ENCODE measurements at places on chromosomes 7 and 10.
A peak's percentile ranks its signal among the peaks of the same experiment; 100 is the strongest.

- no peak for DNase-seq
These were observed 31.1 kb downstream of the STAMBPL1 start for GRCh38 chr10:88911116-88911515.

DNA sequence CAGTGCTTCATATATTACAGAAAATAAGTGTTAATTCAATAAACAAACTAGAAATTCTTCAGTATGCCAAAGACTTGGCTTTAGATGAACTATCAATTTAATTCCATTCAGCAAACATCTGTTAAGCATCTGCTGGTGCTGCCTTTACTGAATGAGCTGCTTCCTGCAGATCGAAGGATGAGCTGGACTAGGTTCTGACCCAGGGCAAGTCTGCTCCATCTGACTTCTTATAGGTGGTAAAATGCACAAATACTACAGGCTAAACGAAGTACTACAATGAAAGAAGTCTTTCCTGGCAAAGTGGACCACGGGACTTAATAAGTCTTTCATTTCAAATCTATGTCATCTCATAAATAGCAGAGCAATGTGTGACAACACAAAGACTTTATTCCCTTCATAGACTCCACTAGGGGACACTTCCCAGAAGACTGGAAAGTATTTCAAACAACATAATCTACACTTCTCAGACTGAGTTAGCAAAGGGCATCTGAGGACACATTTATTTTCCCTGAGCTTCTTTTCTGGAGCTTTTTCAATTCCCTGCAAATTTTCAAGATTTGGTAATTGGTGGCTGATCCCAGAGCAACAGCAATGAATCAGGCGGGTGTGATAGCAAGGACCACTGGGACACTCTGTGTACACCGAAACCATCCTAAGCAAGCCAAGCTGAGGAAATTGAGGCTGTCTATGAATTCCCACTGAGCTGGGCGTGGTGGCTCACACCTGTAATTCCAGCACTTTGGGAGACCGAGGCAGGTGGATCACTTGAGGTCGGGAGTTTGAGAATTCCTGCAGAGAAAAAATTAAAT lies 108.9 kb upstream of the FRMD4A start:
- peak; percentile 25 for DNase-seq

DNA sequence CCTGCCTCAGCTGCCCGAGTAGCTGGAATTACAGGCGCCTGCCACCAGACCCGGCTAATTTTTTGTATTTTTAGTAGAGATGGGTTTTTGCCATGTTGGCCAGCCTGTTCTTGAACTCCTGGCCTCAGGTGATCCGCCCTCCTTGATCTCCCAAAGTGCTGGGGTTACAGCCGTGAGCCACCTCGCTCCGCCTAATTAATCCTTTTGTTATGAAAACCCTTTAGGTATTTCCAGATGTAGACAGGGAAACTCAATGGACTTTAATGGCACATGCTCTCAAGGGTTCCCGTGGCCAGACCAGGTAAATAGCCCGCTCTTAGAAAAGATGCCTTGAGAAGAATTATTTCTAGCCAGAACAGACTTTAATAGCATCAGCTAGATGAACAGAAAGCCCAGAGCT lies 19.7 kb upstream of the EXOC4 start:
- DNase-seq, result no peak

DNA sequence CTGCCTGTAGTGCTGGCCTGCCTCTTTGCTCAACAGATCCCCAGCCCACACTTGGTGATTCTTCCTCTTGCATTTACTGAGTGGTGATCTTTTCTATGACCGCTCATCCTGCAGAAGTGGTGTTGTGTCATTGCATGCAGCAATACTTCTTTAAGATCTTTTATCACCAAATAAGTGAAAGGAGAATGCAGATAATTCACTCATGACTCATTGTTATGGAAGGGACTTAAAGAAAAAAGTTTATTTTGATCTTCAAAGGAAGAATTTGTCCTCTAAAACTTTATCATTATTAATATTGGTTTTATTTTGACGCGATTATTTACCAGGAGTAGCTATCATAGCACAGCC lies 489.1 kb upstream of the CELF2 start:
- DNase-seq, result peak; percentile 31

- no peak for DNase-seq
These were observed 832.1 kb downstream of the SORCS3 start for GRCh38 chr10:105473170-105473569.

DNA sequence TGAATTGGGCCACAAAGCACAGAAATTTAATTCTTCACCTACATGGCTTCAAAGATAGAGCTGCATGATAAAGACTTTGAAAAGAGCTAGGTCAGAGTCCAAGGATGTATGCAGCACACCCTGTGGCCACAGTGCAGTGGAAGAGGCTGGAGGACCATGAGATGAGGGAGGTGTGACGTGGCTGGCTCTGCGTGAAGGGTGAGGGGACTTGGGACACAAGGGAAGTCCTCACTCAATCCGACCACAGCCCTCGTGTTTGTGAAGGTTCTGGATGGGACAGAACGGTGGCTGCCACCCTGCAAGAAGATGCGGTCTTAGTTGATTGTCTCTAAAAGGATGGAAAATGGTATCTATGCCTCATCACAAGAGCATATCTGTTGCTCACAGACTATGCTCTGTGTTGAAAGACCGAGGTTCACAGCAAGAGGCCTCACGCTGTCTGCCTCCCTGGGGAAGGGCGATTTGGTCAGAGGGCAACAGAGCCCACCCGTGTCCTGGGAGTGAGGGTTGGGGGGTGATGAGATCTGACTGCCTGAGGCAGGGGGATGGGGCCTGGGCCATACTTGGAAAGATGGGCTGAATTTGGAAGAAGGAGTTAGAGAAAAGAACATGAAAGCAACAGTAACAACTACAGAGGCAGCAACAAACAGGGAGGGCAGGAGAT lies 174.4 kb upstream of the SHH start:
- no peak for DNase-seq

DNA sequence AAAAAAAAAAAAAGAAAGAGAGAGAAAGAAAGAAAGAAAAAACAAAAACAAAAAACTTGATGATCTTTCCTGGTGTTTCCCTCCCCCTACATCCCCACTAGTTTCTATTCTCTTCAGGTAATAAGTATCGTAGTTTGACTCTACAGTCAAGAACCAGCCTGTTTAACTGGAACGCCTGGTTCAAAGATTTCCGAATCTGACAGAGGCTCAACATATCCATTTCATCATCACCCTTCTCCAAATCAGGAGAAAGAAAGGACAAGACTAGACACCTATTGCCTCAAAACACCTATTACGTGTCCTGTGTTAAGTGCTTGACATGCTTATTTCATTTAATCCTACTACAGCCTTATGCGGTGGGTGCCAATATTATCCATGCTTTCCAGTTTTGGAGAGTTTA lies 20.4 kb upstream of the BLOC1S2 start:
- no peak for DNase-seq

DNA sequence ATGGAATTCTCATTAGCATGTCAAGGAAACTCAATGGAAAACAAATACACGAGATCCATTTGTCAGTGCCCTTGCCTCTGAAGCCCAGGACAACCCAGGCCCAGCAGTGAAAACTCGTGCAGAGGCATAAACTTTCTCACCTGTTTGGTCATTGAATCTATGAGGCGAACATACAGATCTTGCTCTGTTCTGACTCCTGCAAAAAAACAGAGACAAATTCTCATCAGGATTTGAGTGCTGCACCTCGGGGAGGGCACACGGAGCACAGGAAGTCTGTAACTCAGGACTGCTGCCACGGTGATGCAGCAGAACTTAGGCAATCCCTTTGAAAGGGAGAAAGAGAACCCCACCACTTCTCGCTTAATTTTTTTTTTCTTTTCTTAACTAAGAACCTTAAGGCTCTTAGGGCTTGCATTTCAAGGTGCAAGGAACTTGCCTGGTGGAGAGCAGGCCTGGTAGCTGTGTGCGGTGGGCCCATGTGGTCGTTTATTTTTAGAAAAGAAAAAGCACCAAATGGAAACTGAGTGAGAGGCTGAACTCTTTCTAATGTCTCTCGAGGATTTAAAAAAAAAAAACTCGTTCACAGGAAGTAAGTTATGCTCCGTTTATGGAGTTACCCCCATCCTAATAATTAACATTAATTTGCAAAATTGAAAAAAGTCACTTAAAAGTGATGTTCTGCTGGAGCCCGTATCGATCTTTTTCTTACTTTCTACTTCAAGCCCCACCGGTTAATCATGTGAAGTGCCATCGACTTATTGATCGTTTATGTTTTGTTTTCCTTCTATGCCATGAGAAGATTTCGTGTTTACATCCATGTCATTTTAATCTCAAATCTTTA lies 1.8 kb downstream of the EBF3 start:
- no peak for DNase-seq

GRCh38 chr7:87426160-87426559 lies 49.3 kb downstream of the ABCB4 start:
- no peak for DNase-seq

- DNase-seq, result peak; percentile 94
These were observed 12.4 kb downstream of the CPA5 start for GRCh38 chr7:130356876-130357611.

GRCh38 chr7:17854261-17855047 lies 85.8 kb downstream of the SNX13 start:
- DNase-seq, result no peak

GRCh38 chr10:72334825-72335393 lies 19.8 kb downstream of the DNAJB12 start:
- DNase-seq, result peak; percentile 96

GRCh38 chr7:378041-378420 lies 88.1 kb downstream of the FOXL3 start:
- DNase-seq, result no peak

- DNase-seq, result no peak
These were observed 129.9 kb upstream of the ITGB1 start for GRCh38 chr10:33087922-33088321.

DNA sequence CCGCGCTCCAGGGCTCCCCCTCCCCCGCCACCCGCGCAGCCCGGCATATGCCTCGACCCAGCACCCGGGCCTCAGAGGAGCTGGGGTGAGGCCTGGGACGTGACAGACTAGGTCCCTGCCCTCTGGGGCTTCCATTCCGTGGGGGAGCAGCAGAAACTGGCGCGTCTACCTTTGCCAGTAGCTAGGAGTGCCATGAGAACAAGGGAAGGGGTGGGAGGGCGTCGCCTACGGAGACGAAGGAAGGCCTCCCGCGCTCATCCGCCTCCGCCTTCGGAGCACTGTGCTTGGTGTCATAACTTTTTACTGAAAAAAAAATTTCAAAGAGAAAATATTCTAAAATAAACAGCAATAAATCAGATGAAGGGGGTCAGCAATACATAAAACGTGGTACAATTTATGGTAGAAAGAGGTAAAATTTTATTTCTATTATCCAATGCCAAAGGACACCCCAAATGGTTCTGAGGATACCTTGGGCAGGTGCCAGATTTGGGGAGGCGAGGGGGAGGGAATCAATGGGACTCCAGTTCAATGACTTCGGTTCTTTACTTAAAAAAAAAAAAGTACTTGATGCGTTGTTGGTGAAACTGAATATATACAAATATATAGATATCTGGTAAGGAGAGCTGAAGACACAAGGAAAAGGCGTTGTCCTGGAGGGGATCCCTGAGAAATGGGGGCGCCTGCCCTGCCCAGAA lies 35.1 kb upstream of the GRID1 start:
- no peak for DNase-seq

DNA sequence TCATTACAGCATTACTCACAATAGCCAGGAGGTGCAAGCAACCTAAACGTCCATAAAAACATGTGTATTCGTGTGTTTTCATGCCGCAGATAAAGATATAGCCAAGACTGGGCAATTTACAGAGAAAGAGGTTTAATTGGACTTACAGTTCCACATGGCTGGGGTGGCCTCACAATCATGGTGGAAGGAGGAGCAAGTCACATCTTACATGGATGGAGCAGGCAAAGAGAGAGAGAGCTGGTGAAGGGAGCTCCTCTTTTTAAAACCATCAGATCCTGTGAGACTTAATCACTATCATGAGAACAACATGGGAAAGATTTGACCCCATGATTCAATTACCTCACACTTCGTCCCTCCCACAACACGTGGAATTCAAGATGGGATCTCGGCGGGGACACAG lies 33.0 kb downstream of the PDLIM1 start:
- DNase-seq, result no peak

DNA sequence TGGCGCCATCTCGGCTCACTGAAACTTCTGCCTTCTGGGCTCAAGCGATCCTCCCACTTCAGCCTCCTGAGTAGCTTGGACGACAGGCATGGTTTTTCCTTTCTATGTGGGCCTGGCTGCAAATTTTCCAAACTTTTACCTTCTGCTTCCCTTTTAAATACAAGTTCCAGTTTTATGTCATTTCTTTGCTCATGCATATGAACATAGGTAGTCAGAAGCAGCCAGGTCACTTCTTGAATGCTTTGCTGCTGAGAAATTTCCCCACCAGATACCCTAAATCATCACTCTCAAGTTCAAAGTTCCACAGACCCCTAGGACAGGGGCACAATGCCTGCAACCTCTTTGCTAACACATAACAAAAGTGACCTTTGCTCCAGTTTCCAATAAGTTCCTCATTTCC lies 21.6 kb upstream of the RPEL1 start:
- no peak for DNase-seq

DNA sequence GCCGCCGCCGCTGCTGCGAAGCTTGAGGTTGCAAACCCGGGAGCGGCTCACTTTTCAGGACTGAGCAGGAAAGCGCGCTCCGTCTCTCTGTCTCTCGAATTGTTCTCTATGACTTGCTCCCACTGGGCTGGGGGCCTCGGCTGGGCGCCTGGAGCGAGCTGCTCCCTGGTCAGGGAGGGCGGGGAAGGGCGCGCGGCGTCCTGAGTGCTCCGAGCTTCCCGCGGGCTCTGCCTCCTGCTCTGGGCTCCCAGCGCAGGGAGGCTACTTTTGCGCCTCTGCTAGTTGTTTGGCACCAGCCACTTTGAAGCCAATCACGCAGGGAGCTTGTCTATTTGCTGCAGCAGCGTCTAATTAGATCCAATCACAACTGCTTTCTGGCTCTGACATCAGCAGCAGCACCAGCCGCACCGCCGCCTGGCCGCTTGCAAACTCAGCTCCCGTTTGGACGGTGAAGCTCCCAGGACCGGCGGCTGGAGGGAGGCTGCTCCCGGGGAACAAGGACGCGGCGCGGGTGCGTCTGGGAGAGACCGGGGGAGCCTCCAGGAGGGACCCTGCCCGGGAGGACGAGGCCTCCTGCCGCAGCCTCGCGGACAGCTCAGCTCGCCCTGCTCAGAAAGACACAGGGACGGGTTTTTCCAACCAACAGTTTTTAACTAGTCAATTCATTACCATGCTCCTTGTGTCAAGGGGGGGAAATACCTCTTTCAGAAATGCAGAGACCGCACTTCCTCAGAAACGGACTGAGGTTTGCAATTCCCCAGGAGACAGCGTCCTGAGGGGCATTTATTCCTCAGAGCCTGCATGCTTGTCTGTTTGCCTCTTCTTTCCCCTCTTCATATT lies at the start of gene ADARB2:
TSS of gene ADARB2 (minus strand) at position 304 of the 840 bp plus-strand sequence.
- peak; percentile 2 for DNase-seq

- DNase-seq, result no peak
These were observed 48.4 kb upstream of the NKX6-2 start for GRCh38 chr10:132834311-132834761.

GRCh38 chr10:71685554-71686232 lies 33.9 kb downstream of the C10orf105 start:
- DNase-seq, result no peak

DNA sequence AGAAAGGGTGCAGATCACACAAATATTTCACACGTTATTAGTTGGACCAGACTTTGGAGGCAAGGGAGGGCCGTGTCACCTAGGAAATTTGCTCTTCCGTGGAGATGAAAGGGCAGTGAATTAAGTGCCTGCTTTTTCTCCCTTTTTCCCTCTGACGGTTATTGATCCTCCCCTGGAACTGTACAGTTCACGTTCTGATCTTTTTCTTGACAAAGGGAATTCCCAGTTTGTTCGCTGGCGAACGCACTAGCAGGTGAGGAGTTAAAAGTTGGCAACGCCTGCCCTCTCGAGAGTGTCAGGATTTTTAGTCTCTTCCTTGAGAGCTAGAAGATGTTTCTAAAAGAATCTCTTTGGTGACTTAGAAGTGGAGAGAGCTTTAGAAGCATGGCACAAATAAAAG lies 111.5 kb downstream of the TCF7L2 start:
- no peak for DNase-seq

Measured in fibroblast of lung (primary cell).